GDM1 (cell line): ENCODE measurements at places on chromosomes 11 and 22.
A peak's percentile ranks its signal among the peaks of the same experiment; 100 is the strongest.

DNA sequence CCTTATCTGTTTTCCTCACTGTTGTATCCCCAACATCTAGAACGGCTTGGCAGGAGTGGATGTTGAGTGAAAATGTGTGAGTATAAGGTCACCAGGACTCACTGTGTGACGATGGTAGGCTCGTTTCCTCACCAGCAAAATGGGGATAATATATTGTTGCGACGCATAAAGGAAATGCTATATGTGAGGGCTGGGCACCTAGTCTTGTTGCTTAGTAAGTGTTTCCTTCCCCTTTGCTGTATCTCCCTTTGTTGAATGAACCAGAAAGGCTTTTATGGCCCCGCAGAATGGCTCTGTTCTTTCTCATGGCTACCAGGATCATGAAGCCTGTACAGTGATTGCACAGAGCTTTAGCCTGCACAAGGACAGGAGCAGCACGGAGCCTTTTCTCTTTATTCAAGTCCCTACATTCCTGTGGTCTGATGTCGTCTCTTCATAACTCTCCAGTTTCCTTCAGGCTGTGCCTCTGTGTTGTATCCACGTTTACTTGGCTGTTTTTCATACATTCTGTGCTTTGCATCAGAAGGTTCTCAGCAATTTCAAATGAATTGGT lies 5.4 kb downstream of the TNRC6B start:
- DNase-seq = peak; percentile 44

DNA sequence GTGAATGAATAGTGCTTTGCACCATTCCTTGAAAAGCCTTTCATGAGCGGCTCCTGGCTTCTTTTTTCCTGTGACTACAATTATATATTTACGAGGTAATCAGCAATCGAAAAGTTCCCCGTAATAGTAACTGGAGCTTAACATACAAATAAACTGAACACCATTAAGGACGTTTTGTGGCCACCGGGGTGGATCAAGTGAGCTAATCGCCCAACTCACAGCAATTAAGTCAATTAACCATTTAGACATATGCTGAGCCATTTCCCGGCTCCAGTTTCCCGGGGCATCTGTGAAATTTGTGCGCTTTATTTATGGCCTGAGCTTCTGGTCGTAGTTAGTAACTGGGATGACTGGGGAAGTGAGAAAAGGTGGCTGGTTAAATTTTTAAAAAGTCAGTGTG lies 465.2 kb downstream of the MIAT start:
- DNase-seq = no peak

GRCh38 chr11:18132341-18132740 lies at the start of gene MRGPRX3:
TSS of gene MRGPRX3 (plus strand) at chr11:18132571. CDS start at chr11:18137203, 4,632 bp downstream.
- DNase-seq = no peak

- no peak for DNase-seq
Measured at GRCh38 chr22:37337204-37337943, 55.1 kb downstream of the CYTH4 start.

DNA sequence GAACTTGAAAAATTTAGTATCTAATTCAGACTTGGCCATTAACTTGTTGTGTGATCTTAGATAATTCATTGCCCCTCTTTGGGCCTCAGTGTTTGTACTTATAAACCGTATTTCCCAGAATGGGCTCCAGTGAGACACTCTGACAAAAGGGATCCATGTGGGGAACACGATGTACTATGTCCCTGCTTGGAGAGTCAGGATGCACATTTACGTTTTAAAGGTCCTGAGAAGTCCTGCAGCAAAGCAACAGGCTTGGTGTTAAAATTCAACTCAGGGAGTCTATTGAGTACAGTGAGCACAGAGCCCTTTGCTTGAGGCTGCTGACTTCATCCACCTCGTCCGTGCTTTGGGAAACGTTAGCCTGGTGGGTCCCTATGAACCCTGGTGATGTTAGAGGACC lies 9.0 kb downstream of the WNT11 start:
- DNase-seq = no peak

- peak; percentile 9 for DNase-seq
Measured at GRCh38 chr22:24758164-24758799, 16.2 kb downstream of the PIWIL3 start.

GRCh38 chr22:38109371-38110001 lies 998 bp downstream of the BAIAP2L2 start:
- no peak for DNase-seq

DNA sequence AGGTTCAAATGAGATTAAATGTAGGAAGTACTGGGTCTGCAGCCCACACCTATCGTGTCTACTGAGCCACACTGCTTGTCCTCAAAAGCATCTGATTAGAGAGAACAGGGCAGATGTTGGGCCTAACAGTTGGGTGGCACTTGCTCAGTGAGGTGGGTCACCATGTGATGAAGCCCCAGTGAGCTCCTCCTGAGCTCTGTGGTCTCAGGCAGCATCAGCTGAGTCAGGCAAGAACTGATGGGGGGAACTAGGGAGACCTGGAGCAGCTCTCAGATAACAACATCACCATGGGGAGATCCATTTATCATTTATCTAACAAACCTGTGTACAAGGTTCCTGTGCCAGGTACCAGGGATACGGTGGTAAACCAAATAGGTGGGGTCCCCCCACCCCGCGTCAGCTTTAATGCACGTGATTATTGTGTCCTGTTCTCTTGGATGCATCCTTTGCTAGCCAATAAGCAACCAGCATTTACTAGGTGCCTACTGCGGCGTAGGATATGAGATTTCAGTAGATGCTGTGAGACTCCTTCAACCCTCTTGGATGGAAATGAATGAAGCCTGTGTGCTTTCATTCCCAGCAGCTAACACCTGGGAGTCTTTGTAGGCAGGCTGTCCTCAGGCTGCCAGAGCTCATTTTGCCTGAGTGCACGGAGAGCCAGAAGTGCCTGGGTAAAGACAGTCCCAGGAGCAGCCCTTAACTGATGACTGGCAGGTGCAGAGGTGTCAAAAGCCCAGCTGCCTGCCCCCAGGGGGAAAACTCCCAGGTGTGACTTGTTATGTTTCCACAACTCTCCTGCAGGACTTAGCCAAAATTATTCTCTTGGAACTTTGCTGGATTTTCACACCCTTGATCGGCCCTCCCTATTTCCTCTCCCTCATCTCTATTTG lies 73.6 kb upstream of the NARS2 start:
- DNase-seq = no peak

GRCh38 chr11:79694368-79694767 lies 253.5 kb upstream of the TENM4 start:
- no peak for DNase-seq

DNA sequence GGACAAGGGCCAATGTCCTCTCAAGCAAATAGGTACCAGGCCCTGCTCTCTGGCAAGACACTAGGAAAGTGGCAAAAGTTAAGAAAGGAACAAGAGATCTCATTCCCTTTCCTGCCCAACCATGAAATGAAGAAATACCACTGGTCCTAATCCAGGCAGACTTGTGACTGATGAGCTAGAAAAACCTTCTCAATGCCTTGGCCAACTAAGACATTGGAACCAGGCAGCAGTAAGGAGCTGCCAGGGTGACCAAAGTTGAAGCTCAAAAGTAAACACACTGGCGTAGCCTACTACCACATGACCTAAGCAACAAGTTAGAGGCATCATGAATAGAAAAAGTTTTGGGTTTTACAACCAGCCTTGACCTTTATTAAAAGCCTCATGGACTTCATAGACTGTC lies 45.1 kb upstream of the CHST1 start:
- DNase-seq = no peak

DNA sequence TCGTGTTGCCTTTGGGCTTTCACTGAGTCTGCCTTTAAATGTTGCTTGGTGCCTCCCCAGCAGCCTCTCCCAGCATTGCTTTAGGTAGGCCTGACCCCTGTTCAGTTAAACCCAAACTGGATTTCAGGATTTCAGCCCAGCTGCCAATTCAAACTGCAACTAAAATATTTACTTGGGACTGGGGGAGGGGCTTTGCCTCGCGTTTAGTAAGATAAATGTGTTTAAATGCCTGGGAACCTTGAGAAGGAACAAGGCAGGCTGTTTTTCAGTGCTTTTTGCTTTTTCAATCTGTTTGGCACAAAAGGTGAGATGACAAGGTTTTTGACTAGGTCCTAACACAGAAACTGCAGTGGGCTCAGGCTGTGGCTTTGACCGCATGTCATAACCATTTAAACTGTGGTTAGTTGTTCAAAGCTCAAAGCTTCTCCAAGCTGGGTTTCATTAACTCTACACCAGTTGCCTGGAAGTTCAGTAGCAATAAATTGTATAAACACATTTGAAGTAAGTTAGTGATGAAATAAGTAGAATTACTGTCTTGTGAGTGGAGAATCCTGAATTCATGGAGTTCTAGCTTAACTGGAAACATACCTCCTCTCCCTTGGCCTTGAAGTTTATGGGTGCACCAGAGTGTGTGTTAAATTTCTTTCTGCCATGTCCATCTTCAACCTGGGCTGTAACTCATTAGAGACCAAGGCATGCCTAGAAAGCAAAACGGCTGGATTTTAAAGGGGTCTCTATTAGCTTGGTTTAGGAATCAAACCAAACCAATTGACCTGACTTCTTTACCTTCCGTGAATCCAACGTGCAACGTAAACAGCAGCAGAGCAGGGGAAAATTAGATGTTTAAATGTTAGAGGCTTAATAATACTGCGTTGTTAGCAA lies 3.6 kb downstream of the PKNOX2 start:
- DNase-seq = no peak

- peak; percentile 17 for DNase-seq
Measured at GRCh38 chr11:94558468-94558867, 8.7 kb upstream of the PIWIL4 start.

DNA sequence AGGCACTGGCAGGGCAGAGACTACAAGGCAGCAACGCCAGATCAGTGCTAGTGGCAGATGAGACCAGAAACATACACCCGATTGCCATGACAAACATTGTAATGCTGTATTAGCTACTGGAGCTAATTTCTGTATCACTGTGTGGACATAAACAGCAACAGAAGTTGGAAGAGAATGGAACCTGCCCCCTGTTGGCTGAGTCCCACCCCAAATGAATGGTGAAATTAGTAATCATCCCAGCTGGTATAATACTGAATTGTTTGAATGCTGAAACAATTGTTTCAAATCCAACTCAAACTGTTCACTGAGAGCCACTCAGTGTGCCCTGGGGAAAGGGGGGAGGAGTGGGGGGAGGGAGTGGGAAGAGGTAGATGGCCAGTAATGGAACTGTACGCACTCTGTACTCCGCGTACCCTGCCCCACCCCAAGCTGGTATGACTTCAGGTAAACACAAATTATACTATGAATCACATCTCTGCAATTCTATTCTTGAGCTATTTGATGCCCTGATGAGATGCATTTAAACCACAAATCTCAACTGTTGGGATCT lies 11.2 kb upstream of the BIRC3 start:
- no peak for DNase-seq

DNA sequence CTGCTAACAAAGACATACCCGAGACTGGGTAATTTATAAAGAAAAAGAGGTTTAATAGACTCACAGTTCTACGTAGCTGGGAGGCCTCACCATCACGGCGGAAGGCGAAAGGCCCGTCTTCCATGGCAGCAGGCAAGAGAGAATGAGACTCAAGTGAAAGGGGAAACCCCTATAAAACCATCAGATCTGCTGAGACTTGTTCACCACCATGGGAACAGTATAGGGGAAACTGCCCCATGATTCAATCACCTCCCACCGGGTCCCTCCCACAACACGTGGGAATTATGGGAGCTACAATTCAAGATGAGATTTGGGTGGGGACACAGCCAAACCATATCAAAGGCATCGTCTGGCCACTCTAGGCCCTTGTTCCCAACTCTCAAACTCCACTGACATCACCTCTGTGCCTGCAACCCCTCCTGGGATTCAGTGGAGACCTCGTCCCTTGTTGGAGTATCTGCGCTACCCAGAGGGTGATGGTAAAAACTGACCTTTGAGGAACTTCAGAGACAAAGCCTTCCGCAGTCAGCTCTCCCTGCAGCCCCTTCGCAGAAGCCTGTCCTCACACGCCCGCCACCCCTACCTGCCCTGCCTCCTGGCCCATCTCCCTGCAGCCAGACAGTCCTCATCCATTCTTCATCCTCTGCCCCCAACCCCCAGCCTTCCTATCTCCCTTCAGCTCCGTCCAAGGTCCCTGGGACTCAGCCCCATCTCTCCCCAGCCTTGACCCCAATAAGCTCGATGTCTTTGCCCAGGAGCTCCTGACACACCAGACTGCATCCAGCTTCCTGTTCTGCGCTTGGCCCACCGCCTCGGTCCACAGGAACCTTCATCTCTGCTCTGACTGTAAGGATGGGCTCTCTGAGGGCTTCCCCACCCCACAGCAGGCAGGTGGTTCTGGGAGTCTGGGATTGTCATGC lies 15.8 kb downstream of the CCND1 start:
- no peak for DNase-seq

DNA sequence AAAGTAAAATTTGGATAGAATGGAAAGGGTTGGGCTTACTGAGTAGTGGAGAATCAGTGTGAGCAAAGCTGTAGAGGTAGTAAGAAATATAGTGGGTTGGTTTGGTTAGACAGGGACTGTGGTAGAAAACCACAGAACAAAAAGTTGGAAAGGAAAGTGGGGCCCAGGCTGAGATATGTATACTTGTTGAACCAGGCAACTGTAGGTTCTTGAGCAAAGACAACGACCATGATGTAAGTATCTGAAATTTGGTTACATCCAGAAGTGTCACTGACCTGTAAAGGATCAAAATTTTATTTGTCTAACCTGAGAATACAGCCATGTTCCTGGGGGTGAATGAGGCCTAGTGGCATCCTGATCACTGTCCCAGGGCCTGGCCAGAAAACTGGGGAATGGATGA lies 114.1 kb downstream of the STIM1 start:
- peak; percentile 8 for DNase-seq

DNA sequence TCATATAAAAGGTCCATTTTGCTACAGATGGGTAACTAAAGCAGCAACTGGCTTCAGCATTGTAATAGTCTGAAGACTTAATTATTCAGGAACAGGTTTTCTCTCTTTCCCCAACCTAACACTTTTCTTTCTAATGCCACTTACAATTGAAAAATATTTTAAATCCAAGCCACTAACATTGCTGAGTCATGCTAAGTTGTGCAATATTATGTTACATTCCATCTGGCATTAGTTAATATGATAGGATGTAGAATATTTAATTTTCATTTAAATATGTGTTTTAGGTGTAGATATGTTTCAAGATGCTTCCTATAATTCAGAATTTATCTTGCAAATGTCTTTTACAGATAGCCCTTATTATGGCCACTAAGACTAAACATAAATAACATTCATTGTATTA lies 98.6 kb downstream of the KIF18A start:
- DNase-seq = no peak

- no peak for DNase-seq
Measured at GRCh38 chr11:96189351-96189750, 153.6 kb downstream of the MAML2 start.

GRCh38 chr22:23216461-23217170 lies 36.3 kb downstream of the BCR start:
- peak; percentile 36 for DNase-seq

- DNase-seq = no peak
Measured at GRCh38 chr11:116692318-116693101, 80.3 kb downstream of the BUD13 start.

DNA sequence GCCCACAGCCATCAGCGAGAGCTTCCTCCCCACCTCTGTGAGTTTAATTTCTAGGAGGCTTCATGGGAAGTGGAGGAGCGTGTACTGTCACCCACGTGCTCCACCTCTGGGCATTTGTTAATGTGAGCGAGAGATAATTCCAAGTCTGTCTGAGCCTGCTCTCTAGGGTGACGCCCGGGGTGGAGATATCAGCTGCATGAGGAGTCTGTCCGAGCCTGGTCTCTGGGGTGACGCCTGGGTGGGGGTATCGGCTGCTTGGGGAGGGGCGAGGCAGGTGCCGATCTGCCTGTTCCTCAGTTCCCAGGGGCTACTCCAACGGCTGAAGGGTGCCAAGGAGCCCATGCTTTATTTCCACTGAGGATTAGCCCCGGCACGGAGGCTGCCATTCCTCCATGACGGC lies 735.0 kb downstream of the BRD1 start:
- DNase-seq = no peak
